ENCODE measurements at places on chromosomes 5 and 9.

GRCh38 chr5:92729088-92729487, 851.9 kb downstream of the NR2F1-AS1 start:
- DNase-seq = no peak

- DNase-seq = no peak
Observed at GRCh38 chr5:145531038-145531734, 304.0 kb downstream of the PRELID2 start.

- no peak for DNase-seq
Observed at GRCh38 chr5:171531638-171532037, 112.2 kb downstream of the FGF18 start.

DNA sequence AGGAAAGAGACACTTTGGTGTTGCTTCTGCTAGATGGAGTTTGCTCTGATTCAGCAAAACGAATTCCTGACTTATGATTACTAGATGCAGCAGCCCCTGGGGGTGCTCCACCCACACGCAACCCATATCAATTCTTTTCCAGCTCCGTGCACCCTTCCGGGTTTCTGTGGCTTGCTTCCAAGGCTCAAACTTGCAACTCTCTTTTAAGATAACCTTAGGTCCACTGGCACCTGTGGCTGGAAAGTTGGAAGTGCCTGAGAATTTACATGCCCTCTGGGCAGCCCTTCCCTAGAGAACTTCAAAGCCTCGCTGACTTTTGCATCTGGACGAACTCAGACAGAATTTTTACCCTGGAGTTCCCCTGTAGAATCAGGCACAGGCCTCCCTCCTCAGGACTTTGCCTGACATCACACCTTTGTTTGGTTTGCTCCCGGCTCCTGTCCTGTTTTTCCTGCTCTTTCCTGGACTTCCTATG, 224.9 kb downstream of the SNX18 start:
- DNase-seq = no peak

DNA sequence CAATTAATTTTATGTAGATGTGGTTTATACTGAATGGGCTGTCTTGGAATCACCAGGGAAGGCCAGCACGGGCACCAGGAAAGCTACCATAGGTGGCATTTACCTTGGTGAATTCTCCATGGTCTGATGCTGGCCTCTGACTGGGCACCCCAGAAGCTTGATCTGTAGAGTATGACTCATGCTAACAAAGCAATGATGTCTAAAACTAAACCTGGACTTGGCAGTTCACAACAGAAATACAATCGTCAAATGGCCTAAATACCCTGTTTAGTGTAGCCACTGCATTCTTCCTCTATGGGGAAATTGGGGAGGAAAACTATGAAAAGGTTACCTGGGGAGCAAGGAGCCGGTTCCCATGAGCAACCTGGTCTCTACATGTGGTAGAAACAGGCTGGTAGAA, 98.0 kb downstream of the ATPSCKMT start:
- DNase-seq = no peak

- peak; percentile 49 for DNase-seq
Observed at GRCh38 chr9:33452828-33453271, 5.5 kb upstream of the AQP3 start.

- DNase-seq = no peak
Observed at GRCh38 chr5:178473854-178474253, 116.3 kb downstream of the COL23A1 start.

DNA sequence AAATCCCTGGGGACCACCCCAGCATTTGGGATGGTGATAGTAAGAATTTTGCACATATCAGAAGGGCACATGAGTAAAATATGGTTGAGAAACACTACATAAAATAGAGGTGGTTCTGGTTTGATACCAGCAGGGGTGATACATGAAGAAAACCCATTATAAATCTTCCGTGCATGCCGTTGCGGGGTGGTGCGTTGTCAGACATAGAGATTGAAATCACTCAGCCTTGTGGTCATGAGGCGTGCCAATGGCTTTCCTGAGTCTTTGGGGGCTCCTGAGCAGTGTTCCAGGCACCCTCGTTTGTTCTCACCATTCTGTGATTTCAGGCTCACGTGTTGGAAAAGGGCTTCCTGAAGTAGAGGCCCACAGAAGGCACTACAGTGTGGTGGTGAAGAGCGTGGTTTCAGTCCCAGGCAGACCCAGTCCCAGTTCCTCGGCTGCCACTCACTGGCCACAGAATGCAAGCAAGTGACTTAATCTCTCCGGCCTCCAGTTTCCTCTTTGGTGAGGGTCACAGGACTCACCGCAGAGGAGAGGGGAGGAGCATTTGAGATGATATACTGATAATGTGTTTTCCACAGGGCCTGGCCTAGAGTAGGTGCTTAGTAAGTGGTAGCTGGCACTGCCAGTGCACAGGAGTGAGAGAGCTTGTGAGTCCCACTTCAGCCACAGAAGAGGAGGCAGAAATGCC, 20.5 kb upstream of the GLRX start:
- peak; percentile 48 for DNase-seq

- no peak for DNase-seq
Observed at GRCh38 chr5:144778561-144778960, 607.9 kb downstream of the KCTD16 start.

DNA sequence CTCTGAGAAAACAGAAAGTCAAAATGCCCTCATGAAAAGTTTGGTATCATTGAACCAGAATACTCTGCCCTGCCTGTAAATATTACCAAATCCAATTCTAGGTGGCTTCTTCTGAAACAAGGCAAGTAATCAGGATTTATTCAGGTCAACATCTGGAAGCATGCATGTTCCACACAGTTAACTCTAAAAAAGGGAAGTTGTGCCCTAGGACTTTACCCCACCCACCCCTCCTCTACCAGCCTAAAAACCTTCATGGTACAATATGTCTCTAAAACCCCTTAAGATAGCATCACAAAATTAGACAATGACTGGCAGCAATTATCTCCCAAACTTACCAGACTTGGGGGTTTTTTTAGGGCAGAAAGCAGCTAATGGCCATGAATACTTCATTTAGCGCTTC, 414.8 kb upstream of the SLC30A5 start:
- no peak for DNase-seq

GRCh38 chr5:105670596-105670995, 2000.1 kb downstream of the EFNA5 start:
- no peak for DNase-seq

GRCh38 chr9:92299116-92299515, 5.6 kb upstream of the IARS1 start:
- DNase-seq = no peak

- DNase-seq = no peak
Observed at GRCh38 chr5:1026700-1027621, 18.4 kb downstream of the NKD2 start.

DNA sequence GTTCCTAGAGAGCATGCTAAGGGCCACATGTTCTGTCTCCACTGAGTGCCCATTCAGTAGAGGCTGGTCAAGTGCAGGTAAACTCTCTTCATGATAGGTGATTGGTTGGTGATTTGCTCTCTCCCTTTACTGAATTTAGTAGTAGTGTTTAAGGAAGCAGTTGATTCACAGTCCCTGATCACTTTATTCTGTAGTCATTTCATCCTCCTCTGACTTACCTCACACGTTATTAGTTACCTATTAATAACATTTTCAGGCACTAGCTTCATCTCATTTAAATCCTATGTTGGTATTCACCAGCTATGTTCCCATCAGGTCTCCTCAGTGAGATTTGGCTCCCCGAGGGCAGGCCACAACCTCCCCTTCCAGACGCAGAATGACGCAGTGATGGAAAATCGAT, 51.9 kb downstream of the ERAP1 start:
- no peak for DNase-seq

- DNase-seq = no peak
Observed at GRCh38 chr9:106883626-106884190, 20.7 kb downstream of the ZNF462 start.

All from activated T-cell treated with anti-CD3 and anti-CD28 coated beads, Interleukin-2, amount 50 U/mL, for 4 hours (primary cell).